ENCODE measurements at places on chromosomes 13 and 19.

DNA sequence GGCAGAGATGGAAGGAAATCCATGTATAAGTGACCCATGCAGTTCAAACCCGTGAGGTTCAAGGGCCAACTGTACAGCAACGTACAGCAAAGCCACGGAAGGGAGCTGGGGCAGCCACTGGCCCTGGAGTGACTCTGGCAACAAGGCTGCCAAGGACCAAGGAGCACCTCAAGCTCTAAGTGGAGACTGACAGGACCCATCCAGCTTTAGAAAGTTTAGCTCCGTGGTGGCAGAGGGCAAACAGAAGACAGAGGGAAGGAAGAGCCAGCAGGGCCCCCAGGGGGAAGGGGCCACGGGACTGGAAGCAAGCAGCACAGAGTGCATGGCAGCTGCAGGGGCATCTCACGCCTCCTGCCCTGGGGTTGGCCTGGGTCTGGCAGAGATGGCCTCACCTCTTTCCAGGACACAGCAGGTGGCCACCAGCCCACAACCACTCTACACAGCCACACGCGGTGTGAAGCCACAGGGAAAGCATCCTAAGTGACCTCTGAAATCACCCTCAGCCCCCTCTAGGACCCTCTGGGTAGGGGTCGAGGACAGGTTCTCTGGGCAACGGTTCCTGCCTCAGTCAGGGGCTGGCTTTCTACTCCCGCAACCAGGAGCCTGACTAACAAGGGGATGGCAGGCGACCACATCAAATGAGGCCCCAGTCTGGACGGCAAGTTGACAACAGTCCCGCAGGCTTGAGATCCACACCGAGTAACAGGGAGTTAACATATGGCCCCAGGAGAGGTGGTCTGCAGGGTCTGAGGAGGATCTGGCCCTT, 3.8 kb downstream of the MIER2 start:
- no peak for DNase-seq

- no peak for DNase-seq
Observed at GRCh38 chr19:44703336-44704078, 4.6 kb downstream of the CEACAM16 start.

DNA sequence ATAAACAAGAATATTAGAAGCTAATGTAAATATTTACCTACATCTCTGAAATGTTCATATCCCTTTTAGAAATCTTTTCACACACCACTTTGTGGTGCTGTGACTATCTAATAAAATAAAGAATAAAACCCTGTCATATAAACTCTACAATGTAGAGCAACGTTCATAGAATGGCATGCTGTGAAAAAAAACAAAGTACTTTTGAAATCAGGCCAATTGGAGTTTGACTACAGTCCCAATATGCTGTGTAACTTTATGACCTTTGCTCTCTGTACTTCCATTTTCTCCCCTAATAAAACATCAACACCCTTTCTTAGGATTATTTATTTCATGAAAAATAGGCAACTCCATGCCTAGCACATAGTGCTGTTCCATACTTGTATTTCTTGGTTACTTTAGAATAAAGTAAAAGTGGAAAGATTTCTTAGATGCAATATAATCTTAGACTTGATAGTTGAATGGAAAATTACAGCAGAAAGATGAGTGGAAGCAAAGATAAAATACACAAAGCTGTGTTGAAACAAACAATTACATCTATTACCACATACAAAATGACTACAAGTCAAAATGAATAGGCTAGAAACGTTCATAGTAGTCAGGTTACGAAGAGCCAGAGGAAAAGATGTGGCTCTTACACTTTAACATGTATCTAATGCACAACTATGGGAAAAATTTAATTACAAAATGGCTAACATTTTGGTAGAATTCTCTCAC, 613.2 kb upstream of the SLITRK5 start:
- DNase-seq = peak; percentile 32

DNA sequence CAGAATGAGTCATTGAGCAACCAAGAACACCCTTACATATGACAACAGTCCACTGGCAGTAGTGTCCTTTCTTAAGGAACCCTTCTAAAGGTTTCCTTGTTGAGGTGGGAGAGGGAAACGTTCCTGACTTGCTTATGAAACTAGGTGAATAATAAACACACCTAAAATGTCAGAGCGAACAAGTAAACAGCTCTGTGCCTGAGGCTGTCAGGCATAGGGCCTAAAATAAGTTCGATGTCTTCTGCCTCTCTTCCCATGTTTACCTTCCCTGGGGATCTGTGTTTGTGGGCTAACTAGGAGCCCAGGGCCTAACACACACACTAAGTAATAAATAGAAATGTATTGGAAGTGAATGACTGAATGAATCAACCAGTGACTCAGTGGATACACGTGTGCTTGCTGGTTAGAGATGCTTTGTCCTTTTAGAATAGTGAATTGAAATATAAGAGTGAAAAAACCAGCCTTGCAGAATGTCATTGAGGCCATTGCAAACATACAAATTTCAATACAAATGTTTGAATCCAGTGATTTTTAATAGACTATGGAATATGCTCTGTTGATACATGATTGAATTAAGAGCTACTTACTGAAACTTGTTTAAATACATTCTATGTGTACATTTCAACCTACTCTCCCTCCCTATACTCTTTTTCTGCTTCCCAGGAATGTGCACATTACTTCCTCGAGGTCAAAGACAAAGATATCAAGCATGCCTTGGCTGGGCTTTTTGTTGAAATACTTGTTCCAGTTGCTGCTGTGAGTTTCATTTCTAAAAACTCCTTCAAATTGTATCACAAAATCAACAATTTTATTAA, 102.9 kb downstream of the FRY start:
- peak; percentile 60 for DNase-seq

- no peak for DNase-seq
Observed at GRCh38 chr13:85473144-85473543, 326.1 kb downstream of the SLITRK6 start.

- DNase-seq = no peak
Observed at GRCh38 chr19:11445141-11445540, 9.7 kb downstream of the PRKCSH start.

GRCh38 chr13:112870051-112870331, 99.0 kb upstream of the MCF2L start:
- DNase-seq = no peak

DNA sequence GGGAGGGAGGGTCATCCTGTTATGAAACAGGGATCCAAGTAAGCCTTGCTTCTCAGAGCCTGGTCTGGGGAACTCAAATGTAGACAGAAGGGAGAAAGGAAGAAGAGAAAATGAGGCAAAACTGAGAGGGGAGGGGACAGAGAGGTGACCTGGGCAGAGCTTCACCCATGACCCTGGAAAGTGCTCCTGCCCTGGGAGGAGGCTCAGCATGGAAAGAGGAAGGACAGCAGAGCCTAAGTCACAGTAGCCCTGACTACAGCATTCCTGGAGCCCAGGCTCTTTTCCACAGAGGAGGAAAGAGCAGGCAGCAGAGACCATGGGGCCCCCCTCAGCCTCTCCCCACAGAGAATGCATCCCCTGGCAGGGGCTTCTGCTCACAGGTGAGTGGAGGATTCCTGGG, at the start of gene CEACAM3:
Gene CEACAM3 (plus strand): TSS at position 226 of the 400 bp plus-strand sequence. CDS start 91 bp downstream, at position 317.
- no peak for DNase-seq

DNA sequence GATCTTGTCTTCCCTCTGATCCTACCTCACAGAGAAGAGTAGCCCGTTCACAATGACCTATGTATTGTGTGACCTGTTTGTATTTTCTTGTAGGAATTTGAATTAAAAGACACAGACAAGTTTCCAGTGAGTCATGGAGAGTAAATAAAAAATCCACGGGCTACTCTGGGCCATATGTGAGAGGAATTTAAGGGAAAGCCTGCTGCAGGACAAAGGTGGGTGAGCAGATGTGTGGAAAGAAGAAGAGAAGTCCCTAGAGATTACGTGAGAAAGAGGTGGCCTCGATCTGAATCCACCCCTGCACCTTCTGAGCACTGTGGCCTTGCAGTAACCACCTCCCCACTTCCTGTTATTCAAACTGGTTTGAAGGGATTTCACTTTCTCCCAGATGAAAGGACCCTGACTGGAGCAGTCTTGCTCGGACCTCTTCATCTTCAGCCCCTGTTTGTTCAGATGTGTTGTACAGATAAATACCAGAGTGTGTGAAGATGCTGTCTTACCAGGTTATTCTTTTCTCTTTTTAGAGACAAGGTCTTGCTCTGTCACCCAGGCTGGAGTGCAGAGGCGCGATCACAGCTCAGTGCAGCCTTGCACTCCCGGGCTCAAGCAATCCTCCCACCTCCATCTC, 205.4 kb downstream of the PDS5B start:
- DNase-seq = peak; percentile 12

DNA sequence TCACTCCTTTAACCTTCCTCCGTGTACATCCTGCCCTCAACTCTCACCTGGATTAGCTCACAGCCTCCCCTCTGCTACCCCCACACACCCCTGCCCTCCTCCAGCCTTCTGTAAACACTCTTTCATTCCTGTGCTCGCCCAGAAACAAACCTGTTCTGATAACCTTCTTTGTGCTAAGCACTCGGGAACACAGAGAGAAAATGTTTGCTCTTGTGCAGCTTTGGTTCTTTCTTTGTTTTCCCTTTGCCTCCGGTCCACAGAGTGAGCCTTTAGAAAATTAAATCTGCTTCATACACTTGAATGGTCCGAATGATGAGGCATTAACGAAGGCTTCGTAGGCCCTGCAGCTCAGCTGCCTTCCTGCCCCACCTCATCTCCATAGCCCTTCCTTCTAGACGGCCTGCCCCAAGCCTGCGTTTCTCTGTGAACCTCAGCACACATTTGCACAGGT, 6.6 kb upstream of the ZDHHC20 start:
- DNase-seq = no peak

- no peak for DNase-seq
Observed at GRCh38 chr19:34678421-34678820, 943 bp downstream of the ZNF302 start.

DNA sequence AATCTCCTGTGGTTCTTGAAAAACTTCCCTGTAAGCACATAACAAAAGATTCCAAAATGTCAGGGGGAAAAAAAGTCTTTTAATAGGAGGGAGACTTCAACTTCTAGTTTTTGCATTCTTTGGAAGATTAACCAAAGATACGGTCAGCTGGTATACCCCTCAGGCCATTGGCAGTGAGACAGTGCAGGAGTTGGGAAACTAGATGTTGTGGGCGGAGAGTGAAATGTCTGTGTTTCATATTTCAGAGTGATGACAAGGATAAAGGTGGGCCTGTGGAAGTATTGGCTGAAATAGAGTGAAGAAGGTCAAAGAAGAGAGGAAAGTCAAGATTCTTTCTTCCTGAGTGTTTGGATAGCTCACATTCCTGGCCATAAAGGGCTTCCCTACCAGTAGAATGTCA, 40.8 kb downstream of the CYP2B6 start:
- peak; percentile 15 for DNase-seq

- peak; percentile 14 for DNase-seq
Observed at GRCh38 chr13:38577048-38577447, 109.8 kb upstream of the FREM2 start.

DNA sequence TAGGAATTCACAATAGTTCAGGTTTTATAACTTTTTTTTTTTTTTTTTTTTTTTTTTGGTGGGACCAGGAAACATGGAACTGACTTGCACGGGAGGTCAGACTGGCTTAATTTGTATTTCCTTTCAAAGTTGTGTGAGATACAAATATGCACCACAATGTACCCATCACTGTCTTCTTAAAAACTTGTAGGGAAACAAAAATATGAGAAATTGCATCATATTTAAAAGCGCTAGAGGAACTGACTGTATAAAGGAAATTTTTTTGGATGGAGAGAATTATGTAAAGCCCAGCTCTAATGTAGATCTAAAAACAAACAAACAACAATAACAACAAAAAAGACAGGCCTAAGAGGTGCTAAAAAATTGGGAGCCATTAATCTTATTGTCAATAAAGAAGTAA, 246.5 kb downstream of the DCT start:
- no peak for DNase-seq

DNA sequence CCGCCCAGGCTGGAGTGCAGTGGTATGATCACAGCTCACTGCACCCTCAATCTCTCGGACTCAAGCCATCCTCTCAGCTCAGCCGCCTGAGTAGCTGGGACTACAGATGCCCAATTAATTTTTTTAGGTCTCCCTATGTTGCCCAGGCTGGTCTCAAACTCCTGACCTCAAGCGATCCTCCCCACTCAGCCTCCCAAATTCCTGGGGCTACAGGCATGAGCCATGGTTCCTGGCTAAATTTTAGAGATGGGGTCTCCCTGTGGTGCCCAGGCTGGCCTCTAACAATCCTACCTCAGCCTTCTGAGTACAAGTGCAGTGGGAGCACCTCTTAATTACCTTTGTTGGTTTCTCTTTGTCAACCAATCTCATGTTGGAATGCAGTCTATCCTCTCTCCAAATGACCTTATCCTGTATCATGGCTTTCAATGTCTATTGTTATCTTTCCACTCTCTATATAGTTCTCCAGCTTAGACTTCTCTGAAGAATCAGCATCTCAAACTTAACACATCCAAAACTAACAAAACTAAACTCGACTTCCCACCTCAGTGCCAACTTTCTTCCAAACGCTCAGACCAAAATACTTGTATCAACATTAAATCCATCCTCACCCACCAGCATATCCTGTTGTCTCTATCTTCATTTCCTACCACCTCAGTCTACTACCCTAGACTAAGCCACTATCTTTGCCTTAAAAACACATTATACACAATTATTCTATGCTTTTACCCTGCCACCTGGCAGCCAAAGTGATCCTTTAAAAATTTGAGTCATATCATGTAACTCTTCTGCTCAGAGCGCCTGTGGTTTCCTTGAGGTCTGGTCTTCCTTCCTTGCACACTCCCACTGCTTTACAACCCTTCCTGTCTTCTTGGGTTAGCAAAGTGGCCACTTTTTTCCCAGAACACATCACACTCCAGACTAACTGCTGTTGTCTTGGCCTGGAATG, 6.7 kb downstream of the TPT1 start:
- peak; percentile 48 for DNase-seq

DNA sequence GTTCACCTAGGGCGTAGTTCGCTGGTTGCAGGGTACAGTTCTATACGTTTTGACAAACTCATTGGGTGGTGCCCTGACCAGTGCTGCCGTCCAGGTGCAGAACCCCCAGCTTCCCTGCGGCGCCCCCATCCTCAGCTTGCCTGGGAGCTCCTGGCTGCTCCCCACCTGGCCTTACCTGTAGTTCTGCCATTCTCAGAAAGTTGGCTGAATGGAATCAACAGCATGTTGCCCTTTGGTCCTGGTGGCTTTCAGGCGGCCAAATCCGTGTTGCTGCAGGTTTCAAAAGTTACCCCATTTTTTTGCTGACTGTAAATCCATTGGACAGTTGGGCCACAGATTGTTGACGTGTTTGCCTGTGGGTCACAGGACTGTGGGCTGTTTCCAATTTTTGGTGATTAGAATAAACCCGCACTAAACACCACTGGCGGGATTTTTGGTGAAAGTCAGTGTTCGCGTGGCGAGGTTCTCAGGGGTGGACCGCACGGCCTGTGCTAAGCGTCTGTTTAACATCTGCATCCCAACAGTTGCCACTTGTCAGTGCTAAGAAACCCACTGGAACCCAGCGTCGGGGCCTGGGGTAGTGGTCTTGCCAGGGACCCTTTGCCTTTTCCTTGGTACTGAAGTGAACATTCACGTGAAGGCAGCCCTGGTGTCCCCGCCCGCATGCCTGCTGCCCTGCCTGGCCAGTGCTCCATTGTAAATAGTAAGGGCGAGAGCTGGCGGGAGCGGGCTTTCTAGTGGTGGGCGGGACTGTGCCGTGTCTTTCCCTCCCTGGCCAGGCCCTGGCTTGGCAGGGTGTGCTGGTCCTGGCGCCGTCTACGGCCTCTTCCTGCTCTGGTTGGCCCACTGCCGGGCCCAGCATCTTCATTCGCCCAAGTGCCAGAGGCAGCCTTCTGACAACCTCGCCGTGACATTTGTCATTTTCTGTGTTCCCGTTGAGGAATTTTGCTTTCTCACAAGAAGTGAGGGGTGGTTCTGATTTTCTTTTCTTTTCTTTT, 3.3 kb downstream of the DOT1L start:
- peak; percentile 92 for DNase-seq
